ENCODE measurements at places on chromosomes 4 and X.

GRCh38 chrX:3290561-3290960 lies 55.9 kb downstream of the MXRA5 start:
- no peak for DNase-seq

DNA sequence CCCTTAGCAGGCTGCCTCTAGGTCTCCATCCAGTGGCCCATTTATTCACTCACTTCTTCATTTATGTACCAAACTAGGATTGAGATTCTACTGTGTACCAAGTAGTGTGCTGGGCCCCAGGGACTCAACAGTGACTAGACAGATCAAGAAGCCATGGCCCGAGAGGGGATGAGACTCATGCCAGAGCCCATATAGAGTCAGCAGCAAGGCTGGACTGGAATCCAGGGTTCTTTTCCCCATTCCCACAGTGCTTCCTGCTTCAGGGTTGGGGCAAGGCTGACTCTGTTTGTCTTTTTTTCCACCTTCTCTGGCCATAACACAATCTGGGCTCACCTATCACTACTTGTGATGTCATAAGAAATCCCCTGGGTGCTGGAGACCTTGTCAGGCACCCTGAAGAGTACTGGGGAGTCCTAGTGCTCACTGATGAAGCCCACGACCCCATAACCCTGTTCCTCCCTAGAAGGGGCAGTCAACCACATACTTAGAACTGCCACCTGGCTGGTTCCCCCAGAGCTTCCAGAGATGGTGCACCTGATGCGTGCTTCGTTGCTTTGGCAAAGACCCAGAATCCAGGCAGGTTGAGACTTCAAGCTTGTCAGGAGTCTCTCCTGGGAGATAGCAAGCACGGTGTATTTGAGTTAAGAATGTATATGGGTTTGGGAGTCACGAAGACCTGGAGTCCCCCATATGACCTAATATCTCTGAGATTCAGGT lies 6.2 kb downstream of the RTL5 start:
- no peak for DNase-seq

- DNase-seq = no peak
Measured at GRCh38 chr4:187714957-187715356, 280.6 kb upstream of the ZFP42 start.

GRCh38 chrX:100477958-100478357 lies 67.9 kb upstream of the PCDH19 start:
- no peak for DNase-seq

- no peak for DNase-seq
Measured at GRCh38 chr4:186348433-186348832, 82.4 kb downstream of the F11 start.

All from AG10803 (cell line).